ENCODE measurements at places on chromosomes 5 and 9.
A peak's percentile ranks its signal among the peaks of the same experiment; 100 is the strongest.

DNA sequence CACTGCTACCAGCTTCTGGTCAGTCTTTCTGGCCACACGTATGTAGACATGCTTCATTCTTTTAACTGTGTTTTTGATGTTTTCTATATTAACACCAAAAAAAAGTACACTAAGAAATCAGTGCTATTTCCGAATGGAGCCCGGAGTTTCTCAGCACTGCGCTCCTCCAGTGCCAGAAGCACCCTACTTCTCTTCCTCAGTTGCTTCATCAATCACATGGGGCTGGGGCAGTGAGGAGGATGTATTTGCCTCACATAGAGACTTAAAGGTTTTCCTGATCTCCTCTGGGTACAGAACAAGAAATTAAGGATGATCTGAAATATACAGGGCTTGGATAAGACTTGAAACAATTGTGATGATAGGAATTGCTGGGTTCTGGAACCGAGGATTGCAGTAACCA is 148.0 kb downstream of the ERCC6L2 start:
- no peak for DNase-seq

DNA sequence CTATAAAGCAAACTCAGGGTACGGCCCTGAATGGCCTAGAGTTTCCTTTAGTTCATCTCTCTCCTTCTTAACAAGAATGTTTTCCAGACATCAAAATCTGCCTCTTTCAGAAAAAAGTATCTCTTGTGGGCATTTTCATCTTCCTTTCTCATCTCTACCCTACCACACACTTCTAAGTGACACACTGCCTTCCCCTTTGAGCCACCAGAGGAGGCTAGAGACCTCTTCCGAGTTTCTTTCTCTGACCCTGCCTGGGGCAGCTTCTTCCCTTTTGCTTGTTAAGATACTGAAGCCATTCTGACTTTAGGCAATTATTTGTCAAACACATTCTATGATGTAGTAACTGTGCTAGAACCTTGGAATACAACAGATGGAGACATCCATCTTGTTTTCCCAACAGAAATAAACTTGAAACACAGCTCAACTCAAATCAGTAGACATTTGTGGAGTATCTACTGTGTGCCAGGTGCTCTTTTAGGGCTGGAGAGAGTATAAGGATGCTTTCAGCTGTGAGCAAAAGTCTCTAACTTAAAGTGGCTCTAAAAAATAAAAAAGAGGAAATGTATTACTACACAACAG is 8.6 kb upstream of the SV2C start:
- no peak for DNase-seq

- no peak for DNase-seq
Measured at GRCh38 chr5:7478459-7478858, 82.5 kb downstream of the ADCY2 start.

DNA sequence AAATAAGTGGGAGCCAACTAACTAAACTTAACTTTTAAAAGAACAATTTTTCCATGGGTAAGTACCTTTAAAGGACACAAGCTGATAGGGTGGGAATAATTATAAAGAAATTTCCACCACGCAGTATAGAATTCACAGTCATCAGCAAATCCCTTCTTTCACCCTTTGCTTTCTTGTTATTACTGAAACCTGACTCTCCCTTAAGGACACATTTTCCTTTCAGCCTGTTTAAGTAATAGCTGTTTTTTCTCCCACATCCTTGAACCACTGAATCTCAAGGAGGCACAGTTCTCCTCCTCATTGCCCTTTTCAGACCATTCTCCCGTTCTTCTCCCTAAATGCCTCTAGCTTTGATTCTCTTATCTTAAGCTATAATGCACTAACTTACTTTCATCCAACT is 6.3 kb downstream of the C5orf15 start:
- DNase-seq = peak; percentile 53

- no peak for DNase-seq
Measured at GRCh38 chr9:89615661-89616060, 10.8 kb downstream of the GADD45G start.

All from astrocyte of the spinal cord (primary cell).